OCI-LY7 (cell line): ENCODE measurements at places on chromosomes 2 and 18. TPM values are rescaled to one million over a fixed set of nuclear protein-coding genes. Genes with fewer than 3 reads are reported as not detected.

The CTAGE1 gene
- total RNA-seq, result not detected in 2 replicates

The ANKRD29 gene
- total RNA-seq, result not detected in 2 replicates

The AQP12A gene
- not detected in 2 replicates for total RNA-seq

GRCh38 chr18:27871726-27872125 is 305.2 kb downstream of the CDH2 start:
- no peak for DNase-seq

GRCh38 chr2:235085476-235085875 is 133.7 kb downstream of the SH3BP4 start:
- DNase-seq, result no peak

- no peak for DNase-seq
These were observed 8.4 kb upstream of the C18orf32 start for GRCh38 chr18:49495480-49495879.

DNA sequence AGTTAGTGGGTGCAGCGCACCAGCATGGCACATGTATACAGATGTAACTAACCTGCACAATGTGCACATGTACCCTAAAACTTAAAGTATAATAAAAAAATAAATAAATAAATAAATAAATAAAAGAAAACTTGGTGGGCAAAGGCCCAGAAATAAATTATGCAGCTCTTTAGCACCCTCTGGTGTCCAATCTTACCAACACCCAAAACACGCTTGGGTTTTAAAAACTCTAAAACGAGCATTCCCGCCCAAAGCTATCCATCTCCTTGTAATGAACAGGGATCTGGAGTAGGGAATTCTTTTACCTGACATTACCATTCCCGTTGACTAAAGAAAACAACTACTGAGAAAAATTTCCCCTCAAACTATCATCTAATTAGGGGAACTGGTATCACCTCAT is 2005.9 kb upstream of the CELF4 start:
- no peak for DNase-seq

DNA sequence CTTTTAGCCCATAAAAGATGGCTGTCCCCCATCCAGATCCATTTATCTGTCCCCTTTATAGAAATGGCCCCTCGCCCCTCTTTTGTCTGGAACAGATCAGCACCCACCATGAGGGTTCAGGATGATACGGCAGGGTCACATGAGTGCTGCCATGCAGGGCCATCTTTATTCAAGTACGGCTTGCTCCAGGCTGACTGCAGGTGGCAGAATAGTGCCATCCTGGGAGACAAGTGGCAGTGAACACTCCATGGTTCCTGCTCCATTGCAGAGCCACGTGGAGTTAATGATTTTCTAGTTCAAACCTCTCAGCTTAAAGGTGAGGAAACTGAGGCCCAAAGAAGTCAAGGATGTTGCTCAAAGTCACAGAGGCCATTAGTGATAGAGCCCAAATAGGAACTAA is 180.6 kb downstream of the CLIP4 start:
- no peak for DNase-seq

GRCh38 chr2:121475811-121476571 is 54.7 kb upstream of the RNU4ATAC start:
- DNase-seq, result no peak

DNA sequence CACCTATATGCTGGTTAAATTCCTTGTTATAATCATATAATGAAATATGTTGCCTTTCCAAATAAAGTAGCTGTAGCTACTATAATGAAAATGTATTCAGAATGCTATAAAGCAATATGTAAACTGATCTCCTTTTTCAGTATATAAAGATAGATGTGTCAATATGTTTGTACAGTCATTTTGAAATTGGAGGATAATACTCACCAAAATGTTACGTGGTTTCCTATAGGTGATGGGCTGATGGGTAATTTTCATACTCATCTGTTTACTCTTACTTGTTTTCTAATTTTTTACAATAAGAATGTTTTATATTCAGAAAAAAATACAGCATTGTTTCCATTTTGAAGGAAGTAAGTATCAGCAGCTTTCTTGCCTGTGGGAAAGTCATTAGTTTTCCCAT is 70.2 kb downstream of the PRKRA start:
- no peak for DNase-seq

DNA sequence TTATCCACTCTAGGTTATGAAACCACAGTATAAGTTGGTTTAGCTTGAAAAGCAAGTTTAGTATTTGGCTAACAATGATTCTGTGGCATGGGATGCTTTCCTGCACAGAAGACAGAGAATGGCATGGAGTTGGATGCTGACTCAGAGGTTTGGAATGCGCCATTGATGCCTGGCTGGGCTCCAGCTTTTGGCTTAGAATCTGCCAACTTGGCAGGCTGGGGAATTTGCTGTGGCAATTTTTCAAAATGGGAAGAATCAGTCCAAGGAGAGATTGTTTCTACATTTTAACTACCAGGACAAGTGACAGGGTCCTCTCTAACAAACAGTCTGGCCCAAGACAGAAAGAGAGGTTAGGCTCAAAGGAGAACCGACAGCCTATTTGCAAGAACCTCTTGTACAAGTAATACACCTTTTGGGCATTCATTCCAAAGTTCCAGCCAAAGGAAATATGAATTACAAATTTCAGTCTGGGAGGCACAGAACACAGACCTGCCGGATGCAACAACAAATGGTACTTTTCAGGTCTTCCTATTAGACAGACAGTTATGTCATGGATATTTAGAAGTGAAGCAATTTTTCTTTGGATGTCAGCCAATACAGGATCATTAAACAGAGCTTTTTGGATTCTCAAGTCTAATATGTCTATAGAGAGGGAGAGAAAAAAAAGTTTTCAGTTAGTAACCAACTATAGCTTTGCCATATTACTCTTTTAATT is 1027.7 kb downstream of the TMEM182 start:
- DNase-seq, result no peak

DNA sequence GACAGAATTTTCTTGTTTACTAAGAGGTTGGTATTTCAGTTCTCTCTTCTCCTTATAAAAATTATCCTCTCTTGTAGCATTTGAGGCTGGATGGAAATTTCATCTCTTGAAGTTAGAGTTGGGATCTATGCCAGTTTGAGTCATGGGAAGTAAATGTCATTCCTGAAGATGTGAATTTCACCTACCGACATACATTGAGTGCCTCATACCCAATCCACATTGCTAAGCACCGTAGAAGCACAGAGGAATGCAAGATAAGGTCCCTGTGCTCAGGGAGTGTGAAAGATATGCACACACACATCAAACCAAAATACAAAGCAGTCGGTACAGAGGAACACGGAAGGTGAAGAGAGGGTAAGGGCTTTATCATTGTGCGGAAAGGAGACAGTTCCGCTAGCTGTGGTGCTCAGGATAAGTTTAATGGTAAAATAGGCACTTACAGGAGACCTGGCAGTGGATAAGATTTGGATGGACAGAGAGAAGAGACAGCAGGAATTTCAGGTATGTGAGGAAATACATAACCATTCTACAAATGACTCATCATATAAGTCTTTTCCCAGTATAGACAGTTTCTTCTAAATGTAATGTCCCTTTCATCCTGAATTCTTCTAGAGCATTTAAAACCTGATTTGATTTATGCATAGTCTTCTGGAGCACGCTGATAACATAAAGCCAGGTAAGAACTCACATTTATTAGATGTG is 205.3 kb upstream of the ST6GAL2 start:
- no peak for DNase-seq

GRCh38 chr2:169302364-169302763 is 60.0 kb downstream of the LRP2 start:
- no peak for DNase-seq

GRCh38 chr2:218060950-218061660 is 7.9 kb upstream of the RUFY4 start:
- DNase-seq, result no peak

DNA sequence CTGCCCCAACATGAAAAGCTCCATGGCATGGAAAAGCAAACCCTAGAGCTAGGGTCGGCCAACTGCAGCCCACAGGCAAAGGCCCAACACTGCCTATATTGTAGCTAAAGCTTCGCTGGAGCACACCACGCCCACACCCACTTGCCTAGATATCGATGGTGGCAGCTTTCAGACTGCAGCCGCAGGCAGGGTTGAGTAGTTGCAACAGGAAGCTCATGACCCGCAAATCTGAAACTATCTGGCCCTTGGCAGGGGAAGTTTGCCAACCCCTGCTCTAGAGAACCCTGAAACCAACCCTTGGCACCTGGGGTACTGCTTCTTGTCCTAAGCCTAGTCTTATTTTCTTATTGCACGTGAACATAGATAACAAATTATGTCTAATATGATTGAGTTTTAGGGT is 250.0 kb downstream of the SOX11 start:
- no peak for DNase-seq

DNA sequence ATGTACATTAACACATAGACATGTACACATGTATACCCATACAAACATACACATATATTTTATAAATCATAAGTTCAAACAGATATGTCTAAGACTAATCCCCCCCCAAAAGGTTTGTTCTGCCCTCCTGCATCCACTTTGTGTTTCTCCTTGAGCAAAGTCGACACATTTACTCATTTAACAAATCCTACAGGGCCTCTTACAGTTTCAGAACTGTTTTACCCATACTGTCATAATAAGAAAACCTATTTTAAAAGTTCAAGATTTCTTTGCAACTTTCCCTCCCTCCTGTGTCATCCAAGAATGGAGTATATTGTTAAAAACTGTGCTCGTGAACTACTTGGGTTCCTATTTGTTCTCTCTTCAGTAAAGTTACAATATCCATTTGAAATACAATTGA is 166.7 kb downstream of the L3MBTL4 start:
- no peak for DNase-seq
